Right cardiac atrium (tissue), 5 donors: ENCODE measurements at places on chromosomes 16 and 17.
A peak's percentile ranks its signal among the peaks of the same experiment; 100 is the strongest.

DNA sequence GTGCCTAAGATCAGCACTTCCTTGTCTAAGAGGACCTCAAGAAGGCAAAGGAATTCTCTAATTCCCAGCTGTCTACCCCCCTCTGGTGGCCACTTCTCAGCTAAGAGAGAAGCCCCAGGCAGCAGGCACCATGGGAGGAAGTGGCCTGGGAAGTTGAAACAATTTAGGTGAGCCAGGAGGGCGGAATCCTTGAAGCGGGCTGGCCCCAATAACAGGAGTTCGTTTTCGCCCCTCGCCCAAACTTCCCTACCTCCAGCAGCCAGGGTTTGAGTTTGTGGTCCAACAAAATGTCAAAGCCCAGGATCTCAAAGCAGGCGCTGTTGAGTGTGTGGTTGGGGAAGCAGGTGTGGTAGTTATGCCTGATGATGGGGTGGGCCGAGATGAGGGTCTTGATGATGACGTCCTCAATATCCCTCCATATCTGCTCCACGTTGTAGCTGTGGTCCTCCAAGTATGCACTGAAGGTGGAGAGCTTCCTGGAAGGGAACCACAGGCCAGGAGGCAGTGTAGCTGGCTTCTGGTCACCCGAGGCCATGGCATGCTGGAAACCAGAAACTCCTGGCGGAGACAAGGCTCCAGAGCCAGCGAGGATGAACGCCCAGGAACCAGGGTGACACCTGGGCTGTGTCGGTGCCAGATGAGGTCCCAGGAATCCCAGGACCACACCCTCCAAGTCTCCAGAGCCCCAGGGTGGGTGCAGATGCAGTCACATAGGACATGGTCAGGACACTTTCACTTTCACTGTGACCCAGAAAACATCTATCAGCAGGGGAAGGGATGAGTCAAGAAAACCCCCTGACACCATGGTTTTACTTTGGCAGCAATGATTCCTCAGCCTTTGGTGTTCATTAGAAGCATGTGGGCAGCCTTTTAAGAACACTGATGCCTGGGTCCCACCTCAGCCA lies 25.6 kb downstream of the TTLL6 start:
- peak; percentile 82 for DNase-seq

DNA sequence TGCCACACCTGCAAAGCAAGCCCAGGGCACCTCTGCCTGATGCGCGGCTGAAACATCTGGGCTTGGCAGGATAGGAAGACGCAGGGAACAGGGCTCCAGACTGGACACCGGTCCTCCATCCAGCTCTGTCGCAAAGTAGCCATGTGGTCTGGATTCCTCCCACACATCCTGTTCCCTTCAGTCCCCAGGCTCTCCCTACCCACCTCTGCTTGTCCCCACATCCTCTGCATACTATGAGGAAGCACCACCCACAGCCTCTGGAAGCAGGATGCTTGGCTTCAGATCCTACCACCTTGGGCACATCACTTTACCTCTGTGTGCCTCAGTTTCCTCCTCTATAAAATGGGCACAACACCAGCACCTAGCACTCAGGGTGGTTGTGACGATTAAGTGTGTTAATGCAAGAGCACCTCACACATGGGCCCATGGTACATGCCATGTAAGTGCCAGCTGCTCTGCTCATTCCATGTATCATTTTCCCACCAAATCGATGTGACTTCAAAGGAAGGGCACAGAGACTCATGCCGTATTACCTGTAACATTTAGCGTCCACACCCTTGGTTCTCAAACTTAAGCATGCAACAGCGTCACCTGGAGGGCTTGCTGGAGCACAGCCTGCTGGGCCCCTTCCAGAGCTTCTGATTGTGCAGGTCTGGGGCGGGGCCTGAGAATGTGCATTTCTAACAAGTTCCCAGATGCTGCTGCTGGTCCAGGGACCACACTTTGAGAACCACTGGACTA lies 138.6 kb upstream of the SDK2 start:
- no peak for DNase-seq

GRCh38 chr16:2810651-2811050 lies 6.4 kb upstream of the PRSS21 start:
- no peak for DNase-seq

- DNase-seq = no peak
Observed at GRCh38 chr16:10136916-10137315, 45.3 kb downstream of the GRIN2A start.

GRCh38 chr17:50420419-50421112 lies 5.5 kb upstream of the ACSF2 start:
- DNase-seq = no peak

GRCh38 chr16:52251495-52251894 lies 295.4 kb downstream of the TOX3 start:
- no peak for DNase-seq

DNA sequence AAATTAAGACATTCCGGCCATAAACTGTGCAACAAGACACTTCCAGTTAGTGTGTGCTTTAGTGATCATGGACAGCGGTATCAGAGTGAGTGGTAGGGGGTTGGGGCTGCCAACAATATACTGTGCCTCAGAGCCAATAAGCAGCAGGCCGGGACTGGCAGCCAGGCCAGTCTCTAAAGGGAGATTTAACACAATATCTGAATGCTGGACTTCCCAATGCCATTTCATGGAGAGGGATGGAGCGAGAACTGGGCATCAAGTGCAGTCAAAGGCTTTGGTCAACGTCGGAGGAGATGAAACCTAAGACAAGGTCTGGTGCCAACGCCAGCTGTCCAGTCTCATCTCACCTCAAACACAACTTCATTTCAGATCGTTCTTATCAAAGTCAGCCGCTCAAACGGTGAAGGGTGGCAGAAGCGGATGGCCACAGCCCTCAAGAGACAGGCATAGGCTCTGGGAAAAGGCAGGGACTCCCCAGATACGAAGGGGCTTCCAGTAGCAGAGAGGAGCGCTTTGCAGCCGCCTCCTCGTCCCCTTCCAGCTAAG lies 935 bp downstream of the USP32 start:
- no peak for DNase-seq

DNA sequence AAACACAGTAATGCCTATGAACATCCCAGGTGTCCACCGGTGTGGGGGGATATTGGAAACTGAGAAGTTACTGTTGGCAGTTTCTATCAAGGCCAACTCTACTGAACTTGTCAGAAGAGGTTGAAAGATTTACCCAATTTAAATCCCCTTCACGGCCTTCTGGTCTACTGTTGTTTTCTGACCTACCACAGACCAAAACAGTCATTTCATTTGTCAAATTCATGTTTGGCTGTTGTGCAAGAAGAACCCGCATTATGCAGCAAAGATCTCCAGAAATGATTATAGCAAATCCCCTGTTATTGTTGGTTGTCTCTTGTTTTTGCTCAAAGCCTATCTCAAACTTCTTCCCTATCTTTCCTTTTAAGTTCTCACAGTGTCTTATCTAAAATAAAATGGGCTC lies 73.1 kb upstream of the MAF start:
- no peak for DNase-seq

GRCh38 chr17:4263282-4264215 lies at the start of gene ANKFY1:
ANKFY1 (minus strand) TSS chr17:4263979; CDS start chr17:4263941, 38 bp downstream.
- DNase-seq = peak; percentile 99
